Activated T-helper 1 cell treated with anti-CD3 and anti-CD28 coated beads, Interleukin-12 subunit alpha, Interleukin-12 subunit beta, Interleukin-2, Interleukin-4 antibody, amounts not matched to agents 30 ng/mL and 10 ng/mL and 1 ng/mL, durations not matched to agents 14 hours and 24 hours and 36 hours (primary cell): ENCODE measurements at places on chromosomes 3 and 15. TPM values are rescaled to one million over a fixed set of nuclear protein-coding genes. Genes with fewer than 3 reads are reported as not detected.

- no peak for DNase-seq
Observed at GRCh38 chr3:55969634-55970033, 482.5 kb upstream of the WNT5A start.

DNA sequence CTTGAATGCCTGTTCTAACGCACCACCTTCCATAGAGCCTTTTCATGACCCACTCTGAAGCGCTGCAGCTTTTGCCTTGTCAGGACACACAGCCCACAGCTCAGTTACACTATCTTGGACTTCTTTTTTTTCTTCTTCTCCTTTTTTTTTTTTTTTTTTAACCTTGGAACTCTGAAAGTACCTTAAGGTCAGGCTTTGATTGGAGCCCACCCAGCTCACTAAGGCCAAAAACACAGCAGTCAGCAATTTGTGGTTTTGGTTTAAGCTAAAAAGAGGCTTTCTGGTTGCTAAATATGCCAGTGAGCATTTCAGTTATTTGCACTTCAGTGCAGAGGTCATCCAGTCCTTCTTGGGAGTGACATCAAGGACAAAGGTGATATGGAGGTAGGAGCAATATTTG is 1.7 kb downstream of the SLC25A20 start:
- DNase-seq = no peak

DNA sequence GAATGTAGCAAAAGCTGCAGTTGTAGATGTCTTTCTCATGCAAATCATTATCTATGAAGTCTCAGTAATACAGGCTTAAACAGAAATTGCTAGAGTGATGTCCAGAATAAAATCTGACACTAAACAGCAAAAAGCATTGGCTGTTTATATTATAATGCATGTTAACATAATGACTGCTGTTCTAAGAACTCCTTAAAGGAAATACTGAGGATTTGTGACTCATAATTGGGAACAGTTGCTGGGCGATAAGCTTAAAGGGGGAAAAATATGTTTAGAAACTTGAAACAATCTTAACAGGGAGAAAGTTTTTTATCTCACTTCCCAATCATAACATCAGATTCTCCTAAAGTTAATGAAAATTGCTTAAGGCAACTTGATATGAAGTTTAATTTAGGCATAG is 17.5 kb downstream of the TIPARP start:
- DNase-seq = no peak

The ZNF710 gene
- total RNA-seq = 22.6 and 23.1 TPM in 2 replicates

The C2CD4B gene
- 0.78 and 0.83 TPM in 2 replicates for total RNA-seq

DNA sequence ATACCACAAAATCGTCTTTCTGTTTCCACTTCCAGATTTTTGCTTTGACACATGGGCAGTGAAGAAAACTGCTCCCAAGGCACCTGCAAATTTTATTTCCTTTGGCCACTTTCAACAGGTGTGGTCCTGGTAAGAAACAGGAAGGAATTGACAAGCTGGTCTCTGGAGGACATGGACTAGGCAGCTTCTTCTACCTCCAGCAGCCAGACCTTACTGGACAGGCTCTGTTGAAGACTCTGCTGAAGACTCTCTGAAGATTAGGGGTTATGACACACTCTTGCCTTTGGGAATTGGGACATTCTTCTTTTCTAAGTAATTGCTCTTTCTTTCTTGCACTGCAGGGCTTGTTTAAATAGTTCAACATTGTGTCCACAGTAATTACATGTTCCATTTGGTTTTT is 147.7 kb upstream of the DCBLD2 start:
- no peak for DNase-seq

DNA sequence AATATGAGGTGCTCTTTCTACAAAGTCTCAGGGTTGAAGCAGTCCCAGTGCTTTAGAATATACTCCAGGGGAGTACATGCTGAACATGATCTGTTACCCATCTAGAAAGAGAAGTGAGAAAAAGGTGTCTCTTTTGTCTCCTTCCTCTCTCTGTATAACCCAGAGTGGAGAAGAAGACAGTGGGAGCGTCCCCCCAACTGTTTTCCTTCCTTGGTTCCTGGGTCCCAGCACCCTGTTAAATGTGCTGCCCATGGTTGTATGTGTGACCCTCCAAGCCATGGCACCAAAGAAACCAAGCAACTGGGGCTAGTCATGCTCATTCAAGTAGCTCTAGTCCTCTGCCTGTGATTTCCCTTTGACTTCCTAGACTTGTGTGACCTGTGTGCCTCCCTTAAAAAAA is 683.7 kb downstream of the TBL1XR1 start:
- no peak for DNase-seq

DNA sequence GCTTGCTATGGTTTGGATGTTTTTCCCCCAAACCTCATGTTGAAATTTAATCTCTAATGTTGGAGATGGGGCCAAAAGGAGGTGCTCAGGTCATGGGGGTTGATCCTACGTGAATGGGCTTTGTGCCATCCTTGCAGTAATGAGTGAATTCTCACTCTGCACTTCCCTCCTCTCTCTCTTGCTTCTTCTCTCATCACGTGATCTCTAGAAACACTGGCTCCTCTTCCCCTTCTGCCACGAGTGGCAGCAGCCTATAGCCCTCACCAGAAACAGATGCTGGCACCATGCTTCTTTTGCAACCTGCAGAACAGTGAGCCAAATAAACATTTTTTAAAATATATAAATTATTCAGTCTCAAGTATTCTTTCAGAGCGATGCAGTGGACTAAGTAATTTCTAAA is 13.3 kb upstream of the PLSCR1 start:
- DNase-seq = no peak

The C3orf33 gene
- 1.9 and 2.0 TPM in 2 replicates for total RNA-seq

DNA sequence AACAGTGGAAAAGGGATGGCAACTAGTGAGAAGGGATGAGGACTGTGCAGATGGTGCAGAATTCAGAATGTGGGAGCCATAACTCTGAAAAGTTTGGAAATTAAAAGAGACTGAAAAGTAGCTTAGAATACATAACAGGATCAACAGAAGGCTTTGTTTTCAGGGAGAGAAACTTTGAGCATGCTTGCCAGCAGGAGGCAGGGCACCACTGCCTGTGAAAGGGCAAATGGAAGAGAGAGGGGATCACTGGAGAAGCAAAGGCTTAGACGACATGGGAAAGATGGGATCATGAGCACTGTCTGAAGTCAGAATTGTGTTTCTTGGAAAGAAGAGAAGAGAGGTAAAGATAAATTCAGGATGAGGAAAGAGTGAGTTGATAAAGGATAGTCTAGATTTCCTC is 99.6 kb downstream of the ABI3BP start:
- no peak for DNase-seq

- DNase-seq = no peak
Observed at GRCh38 chr3:29270752-29271151, 10.1 kb upstream of the RBMS3 start.

The EOMES gene
- total RNA-seq = 29.6 and 30.7 TPM in 2 replicates

The OR5K1 gene
- total RNA-seq = not detected in 2 replicates

GRCh38 chr3:161957467-161957866 is 460.9 kb downstream of the OTOL1 start:
- DNase-seq = no peak

The TAGLN3 gene
- 0.78 and 1.1 TPM in 2 replicates for total RNA-seq

The TRIM42 gene
- total RNA-seq = not detected in 2 replicates

The CCDC54 gene
- total RNA-seq = not detected in 2 replicates

- DNase-seq = no peak
Observed at GRCh38 chr15:89917442-89918101, 4.8 kb upstream of the ARPIN start.

The DTX3L gene
- 40.8 and 44.5 TPM in 2 replicates for total RNA-seq

DNA sequence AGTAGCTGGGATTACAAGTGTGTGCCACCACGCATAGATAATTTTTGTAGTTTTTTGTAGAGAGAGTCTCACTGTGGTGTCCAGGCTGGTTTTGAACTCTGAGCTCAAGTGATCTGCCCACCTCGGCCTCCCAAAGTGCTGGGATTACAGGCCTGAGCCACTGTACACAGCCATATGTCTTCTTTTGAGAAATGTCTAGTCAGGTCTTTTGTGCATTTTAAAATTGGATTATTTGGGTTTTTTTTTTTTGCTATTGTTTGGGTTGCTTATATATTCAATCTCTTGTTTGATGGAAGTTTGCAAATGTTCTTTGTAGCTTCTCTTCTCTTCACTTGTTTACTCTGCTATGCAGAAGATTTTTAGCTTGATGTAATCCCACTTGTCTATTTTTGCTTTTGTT is 6.2 kb upstream of the ARPP19 start:
- no peak for DNase-seq

The ECE2 gene
- not detected in 2 replicates for total RNA-seq

DNA sequence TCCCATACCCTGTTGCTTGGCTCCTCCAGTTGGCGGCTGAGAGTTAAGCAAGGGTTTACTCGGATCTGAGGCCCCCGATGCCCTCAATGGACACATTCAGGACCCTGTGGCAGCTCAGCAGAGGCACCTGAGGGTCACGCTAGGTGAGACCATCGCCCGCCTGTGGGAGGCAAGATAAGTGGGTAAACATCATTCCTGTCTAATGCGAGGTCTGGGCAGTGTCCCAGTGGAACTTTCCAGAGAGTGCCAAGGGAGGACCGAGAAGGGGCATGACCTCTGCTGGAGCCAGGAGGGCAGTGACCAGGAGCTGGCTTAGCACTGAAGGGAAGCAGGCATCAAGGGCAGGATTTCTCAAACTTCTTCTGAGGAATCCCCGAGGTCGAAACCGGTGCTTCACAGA is 65.4 kb upstream of the SEC61A1 start:
- DNase-seq = no peak

The SLC51B gene
- not detected in 2 replicates for total RNA-seq

- no peak for DNase-seq
Observed at GRCh38 chr3:119924111-119925094, 142.5 kb downstream of the NR1I2 start.

The LTK gene
- total RNA-seq = 0.13 TPM in 1 of 2 replicates, not detected in the other

DNA sequence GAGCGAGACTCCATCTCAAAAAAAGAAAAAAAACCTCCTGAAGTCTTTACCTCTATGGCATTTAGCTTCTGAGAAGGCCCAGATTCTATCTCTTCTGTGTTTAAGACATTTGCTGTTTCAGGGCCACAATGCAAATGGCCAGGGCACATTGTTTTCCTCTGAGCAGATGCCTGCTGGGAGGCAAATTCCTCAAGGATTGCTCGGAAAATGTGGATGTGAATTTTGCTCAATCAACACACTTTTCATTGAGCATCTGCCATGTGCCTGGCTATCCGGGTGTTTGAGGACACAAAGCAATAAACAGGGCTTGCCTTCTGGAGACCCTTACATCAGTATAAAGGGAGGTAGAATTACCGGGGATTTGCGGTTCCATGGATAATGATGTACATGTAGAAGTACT is 20.0 kb downstream of the TRIM71 start:
- no peak for DNase-seq

DNA sequence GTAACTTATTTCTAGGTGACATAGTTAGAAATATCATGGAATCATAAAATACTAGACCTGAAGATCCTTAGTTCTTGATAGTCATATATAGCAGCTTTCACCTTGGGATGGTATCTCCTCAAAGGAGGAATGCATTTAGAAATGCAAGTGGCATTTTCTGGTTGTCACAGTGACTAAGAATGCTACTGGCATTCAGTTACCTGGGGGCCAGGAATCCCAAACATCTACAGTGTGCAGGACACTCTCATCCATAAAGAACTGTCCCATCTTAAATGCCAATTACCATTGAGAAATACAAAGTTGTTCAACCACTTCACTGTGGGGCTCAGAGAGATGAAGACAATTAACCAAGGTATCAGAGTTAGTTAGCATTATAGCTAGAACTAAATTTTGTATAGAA is 36.7 kb downstream of the MYH15 start:
- no peak for DNase-seq

- no peak for DNase-seq
Observed at GRCh38 chr3:170614214-170614966, 28.5 kb upstream of the SLC7A14 start.

DNA sequence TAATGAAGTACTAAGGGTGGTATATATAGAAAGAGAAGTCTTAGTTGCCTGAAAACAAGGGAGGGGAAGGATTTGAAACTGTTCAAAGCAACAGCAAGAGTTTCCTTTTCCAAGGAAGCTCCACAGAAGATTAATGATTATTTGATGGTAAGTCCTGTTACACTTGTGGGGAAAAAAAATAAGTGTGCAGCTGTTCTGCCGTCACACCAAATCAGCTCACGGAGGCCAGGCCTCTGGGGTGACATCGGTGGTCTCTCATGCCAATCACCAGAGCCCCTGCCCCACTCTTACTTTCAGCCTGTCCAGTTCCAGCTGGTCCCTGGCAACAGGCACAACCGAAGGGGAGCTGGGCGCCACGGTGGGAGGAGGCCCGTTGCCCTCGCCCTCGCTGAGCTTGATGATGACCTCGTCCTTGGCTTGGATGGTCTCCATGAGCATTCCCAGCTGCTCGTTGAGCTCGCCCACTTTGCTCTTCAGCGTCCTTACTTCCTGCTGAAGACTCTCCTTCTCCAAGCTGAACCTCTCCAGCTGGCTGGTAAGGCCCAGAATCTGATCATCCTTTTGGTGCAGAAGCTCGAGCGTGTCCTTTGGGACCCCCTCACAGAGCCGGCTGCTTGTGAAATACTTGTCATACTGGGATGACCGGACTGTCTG is 53.5 kb downstream of the TBC1D2B start:
- DNase-seq = no peak

- DNase-seq = no peak
Observed at GRCh38 chr3:312160-312733, 115.7 kb downstream of the CHL1 start.
